ENCODE measurements at places on chromosomes 4 and X. TPM values are rescaled to one million over a fixed set of nuclear protein-coding genes. Genes with fewer than 3 reads are reported as not detected.

Gene HTATSF1
- 24.5 TPM for total RNA-seq

Gene CD38
- total RNA-seq, result 5.8 TPM

Gene SFRP2
- total RNA-seq, result not detected

Gene PRDM8
- 9.0 TPM for total RNA-seq

Gene GPR50
- not detected for total RNA-seq

All from activated B cell treated with CpG ODN at 0.5 μM for 24 hours (primary cell).